ENCODE measurements at places on chromosomes 1 and 21.

DNA sequence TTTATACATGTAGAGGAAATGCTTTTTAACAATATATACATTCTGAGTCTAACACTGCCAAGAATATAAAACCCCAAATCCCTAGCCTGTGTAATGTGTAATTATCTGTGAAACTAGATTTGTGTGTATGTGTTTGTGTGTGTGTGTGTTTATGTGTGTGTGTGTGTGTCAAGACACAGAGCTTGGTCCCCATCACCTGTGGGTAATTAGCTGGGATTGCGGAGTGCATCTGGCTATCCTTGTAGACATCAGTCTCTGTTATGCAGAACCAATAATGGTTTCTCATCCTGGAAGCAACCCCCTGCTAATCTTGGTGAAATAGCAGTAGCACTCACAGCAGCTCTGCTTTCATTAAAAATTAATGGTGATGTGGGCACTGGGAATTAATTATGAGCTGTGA is 26.3 kb upstream of the ST6GALNAC3 start:
- no peak for DNase-seq

- no peak for DNase-seq
These were observed 103.8 kb upstream of the PDE4B start for GRCh38 chr1:65688848-65689247.

DNA sequence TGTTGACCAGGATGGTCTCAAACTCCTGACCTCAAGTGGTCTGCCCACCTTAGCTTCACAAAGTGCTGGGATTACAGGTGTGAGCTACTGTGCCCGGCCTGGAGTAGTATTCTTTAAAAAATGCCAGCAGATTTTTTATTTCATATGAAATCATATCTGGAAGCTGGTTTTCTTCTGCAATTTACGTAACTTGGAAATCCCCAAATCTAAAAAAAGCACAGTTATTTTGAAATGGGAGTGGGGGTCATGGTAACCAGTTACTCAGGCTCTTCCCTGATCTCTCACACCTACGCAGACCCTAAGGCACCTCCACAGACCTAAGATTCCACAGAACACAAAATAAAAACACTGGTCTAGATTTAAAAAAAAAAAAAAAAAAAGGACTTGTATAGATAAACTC is 219.8 kb downstream of the DAB1 start:
- no peak for DNase-seq

GRCh38 chr1:26785611-26786436 is 1.9 kb upstream of the PIGV start:
- DNase-seq: peak; percentile 61

- DNase-seq: no peak
These were observed 7.7 kb upstream of the RSPH1 start for GRCh38 chr21:42503711-42504110.

- DNase-seq: no peak
These were observed 52.8 kb upstream of the SELENON start for GRCh38 chr1:25747046-25747719.

- peak; percentile 19 for DNase-seq
These were observed 18.3 kb upstream of the TLR5 start for GRCh38 chr1:223161321-223161720.

DNA sequence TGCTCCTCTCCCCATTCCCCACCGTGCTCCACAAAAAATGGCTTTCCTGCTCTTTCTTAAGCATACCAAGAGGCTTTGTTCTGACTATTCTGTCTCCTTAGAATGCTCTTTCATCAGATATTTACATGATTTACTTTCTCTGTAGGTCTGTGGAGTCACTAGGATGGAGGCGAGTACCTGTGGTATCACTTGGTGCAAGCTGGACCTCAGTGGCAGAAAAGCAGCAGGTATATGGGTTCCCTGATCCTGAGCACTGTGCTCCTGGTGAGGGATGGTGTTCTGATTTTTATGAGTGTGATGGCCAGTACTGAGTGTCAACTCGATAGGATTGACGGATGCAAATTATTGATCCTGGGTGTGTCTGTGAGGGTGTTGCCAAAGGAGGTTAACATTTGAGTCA is 10.0 kb downstream of the C1orf87 start:
- DNase-seq: no peak

DNA sequence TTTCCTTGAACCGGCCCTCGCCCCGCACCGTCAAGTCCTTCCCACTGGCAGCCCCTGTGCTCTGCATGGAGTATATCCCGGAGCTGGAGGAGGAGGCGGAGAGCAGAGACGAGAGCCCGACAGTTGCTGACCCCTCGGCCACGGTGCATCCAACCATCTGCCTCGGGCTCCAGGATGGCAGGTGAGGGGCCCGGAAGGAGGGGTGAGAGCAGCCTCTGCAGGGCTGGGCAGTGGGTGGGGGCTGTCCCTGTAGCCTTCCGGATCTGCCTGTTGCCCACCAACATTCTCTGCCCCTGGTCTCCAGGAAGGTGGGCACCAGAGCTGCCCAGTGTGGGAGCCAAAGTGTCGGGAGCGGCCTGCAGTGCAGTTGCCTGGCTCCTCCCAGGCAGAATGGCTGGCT is 99.2 kb upstream of the ACTL8 start:
- DNase-seq: no peak

GRCh38 chr1:8682573-8682972 is 134.9 kb downstream of the RERE start:
- DNase-seq: no peak

DNA sequence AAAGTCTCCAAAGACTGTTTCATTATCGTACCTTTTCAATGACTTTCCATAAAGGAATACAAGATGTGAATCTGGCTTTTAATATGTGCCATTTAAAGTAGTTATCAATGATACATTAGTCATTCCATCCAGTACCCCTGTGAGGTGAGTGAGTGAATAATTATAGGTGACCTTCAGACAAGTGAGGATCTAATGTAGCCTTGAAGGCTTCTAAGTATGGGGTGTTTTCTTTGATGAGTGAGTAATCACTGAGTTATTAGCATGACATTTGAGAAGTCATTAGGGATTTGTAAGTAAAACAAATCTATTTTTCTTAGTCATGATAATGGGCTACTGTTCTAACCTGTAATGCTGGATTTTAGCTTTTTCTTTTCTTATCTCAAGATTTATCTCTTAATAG is 831.4 kb downstream of the ADGRL2 start:
- DNase-seq: no peak

DNA sequence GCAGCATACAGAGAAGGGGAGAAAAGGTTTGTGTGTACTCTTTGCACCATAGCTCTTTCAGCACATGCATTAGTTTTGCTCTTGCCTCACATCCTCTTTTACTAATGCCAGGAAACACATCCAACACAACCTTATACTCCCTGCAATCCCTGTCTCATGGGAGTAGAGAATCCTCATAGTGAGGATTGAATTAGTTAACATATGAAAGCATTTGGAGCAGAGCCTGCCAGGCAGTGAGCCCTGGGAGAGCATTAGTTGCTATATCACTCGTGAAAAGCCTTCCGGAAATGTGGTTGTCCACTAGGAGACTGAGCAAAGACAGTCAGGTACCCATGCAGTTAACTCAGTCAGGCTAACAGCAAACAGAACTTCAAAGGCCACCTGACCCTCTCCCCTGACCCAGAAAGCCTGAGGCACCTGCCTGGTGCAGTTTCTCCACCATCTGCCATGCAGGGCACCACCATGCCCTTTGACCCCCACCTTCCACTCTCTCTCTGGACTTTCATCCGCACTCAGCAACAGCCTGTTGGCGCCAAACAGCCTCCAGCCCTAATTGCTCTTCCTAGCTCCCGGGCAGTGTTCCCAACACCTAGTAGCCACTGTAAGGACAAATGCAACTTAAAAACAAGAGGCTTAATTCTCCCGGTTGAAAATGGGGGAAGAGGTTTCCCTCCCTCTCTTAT is 14.9 kb upstream of the AGT start:
- no peak for DNase-seq

DNA sequence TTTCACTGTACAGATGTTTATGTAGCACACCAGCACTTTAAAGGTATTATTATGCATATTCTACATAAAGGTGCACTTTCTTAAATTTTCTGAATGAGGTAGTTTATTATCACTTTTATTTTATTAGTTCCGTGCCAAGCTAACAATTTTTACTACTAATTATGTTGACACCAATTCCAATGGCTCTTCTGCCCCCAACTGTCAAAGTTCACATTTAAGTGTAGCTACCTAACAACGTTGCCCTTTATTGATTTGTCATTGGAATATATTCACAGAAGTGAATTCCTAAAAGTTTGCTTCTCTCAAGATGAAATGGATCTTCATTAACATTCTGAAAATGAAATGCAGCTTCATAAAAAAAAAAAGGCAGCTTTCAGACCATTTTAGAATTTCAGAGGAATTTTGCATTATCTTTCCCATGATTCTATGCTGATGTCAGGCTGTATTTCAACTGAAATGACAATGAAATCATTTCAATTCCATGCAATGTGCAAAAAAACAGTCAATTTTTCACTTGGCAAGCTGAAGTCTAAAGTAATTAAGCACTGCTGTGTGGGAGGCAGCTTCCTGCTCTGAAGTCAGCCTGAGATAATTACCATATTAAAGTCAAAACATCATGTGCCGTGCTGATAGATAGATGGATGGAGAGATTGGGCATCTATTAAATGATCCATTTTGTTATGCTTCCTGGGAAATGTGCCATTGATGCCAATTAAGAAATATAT is 229.2 kb downstream of the TTLL7 start:
- DNase-seq: no peak

- peak; percentile 70 for DNase-seq
These were observed 397.2 kb downstream of the OMA1 start for GRCh38 chr1:58149271-58149812.

- DNase-seq: no peak
These were observed 21.9 kb upstream of the MNDA start for GRCh38 chr1:158809256-158809655.

DNA sequence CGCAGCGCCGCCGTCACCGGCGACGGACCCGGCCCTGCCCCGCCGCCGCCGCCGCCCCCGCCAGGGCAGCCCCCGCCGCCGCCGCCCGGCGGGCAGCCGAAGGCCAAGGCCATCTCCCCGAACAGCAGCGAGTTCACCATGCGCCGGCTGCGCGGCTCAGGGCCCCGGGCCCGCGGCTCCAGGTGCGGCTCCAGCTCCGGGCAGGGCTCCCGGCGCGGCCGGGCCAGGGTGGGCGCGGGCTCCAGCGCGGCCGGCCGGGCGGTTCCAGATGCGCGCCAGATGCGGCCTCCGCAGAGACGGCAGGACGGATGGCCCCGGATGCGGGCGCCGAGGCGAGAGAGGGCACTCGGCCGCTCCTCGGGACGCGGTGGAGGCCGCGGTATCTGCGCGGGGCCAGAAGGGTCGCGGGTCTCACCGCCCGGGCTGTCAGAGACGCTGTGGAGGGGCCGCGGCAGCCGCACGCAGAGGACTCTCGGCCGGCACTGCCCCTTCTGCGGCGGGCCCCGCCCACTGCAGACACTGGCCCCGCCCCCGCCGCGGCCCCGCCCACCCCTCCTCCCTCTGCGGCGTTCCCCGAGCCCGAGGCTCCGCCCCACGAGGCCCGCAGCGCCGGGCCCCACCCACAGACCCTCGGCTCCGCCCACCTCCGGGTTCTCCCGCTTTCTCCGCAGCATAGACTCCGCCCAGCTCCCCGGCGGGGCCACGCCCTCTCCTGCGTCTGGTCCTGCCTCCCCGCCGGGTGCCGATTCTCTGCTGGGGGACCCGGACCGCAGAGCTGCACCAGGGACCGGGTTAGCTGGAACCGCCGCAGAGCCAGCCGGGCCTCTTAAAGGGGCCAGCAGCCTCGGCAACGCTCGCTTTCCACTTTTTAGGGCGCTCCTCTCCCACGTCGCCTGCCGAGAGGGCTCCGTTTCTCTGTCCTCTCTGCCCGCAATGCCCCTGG is at the start of gene IFFO2:
TSS of gene IFFO2 (minus strand) at position 484 of the 943 bp plus-strand sequence. CDS start at position 140, 344 bp downstream.
- peak; percentile 78 for DNase-seq

DNA sequence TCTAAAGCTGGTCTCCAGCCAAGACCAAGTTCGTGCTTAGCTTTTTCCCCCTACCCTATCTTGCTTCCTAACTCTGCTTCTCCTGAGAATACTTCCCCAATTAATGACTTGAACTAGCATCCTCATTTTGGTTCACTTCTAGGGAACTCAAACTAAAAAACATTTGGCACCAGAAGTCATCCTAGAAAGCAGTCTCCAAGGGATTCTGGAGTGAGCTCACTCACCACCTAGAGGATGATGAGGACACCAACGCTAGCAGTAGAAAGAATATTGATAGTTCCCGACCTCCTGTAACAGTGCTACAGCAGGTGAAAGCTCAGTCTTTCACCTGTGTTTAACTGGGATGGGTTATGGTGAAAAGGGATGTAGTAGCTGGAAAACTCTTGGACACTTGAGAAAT is 4.7 kb upstream of the PSMB2 start:
- DNase-seq: no peak

DNA sequence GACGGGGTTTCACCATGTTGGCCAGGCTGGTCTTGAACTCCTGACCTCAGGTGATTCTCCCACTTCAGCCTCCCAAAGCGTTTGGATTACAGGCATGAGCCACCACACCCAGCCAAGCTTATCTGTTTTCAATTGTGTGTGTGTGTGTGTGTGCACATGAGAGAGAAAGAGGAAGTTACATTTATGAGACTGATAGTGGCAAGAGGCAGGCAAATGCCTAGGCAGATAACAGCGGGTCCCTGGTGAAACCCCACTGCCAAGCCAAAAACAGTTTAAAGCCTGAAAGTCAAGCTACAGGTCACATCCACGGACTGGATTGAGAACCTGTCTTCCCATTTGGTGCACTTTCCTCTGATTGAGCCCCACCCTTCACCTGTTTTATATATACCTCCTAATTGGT is 35.1 kb upstream of the IFNGR2 start:
- DNase-seq: no peak

DNA sequence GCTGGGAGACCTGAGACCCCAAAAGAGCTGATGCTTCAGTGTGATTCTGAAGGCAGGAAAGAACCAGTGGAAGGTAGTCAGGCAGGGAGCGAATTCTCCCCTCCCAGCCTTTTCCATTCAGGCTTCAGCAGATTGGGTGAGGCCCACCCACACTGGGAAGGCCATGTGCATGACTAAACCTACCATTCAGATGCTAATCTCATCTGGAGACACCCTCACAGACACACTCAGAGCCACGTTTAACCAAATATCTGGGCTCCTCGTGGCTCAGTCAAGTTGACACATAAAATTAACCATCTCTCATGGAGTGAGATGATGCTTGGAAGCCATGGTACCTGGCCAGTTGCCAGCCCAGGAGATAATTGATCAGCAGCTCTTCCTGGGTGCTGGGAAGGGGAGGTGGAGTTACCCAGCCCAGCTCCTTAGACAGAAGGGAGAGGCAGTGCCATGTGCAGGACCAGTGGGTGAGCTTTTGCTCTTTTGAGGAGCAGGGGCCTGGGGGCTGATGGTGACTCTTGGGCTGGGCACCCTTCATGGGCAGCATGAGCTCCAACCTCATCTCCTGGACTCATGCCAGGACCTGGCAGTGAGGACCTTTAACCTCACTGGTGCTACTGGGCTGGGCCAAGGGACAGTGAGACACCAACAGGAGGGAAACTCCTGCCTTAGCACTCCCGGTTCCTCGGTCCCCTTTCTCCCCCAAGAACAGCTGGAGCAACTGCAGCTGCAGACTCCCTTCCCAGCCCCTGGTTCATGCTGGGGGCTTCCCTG is 89.0 kb upstream of the ACTL8 start:
- no peak for DNase-seq

DNA sequence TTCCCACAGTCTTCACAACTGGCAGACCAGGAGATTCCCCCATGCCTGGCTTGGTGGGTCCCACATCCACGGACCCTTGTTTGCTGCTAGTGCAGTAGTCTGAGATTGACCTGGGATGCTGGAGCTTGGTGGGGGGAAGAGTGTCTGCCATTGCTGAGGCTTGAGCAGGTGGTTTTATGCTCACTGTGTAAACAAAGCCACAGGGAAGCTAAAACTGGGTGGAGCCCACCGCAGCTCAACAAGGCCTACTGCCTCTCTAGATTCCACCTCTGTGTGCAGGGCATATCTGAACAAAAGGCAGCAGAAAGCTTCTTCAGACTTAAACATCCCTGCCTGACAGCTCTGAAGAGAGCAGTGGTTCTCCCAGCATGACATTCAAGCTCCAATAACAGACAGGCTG is 177.3 kb upstream of the ETV3 start:
- no peak for DNase-seq

Measured in Jurkat, Clone E6-1 (cell line).